ENCODE measurements at places on chromosomes 13 and 19.

DNA sequence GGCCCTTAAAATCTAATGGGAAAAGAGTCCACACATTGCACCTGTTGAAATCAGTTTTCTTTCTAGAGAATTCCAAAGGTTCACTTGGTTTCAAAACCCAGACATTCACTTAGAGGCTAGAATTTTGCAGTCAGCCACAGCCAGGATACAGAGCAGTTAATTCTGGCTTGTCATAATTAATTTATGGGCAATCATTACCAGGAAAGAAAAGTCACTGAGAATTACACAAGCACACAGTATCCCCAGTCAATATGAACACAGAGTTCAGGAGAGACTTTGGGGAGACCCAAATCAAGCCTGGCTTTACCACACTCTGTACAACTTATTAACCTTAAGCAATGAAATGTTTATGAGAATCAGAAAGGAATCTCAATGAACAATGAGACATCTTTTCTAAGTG, 224.3 kb upstream of the SOX21 start:
- DNase-seq, result no peak

GRCh38 chr13:35804901-35805300, 326.3 kb downstream of the DCLK1 start:
- DNase-seq, result no peak

DNA sequence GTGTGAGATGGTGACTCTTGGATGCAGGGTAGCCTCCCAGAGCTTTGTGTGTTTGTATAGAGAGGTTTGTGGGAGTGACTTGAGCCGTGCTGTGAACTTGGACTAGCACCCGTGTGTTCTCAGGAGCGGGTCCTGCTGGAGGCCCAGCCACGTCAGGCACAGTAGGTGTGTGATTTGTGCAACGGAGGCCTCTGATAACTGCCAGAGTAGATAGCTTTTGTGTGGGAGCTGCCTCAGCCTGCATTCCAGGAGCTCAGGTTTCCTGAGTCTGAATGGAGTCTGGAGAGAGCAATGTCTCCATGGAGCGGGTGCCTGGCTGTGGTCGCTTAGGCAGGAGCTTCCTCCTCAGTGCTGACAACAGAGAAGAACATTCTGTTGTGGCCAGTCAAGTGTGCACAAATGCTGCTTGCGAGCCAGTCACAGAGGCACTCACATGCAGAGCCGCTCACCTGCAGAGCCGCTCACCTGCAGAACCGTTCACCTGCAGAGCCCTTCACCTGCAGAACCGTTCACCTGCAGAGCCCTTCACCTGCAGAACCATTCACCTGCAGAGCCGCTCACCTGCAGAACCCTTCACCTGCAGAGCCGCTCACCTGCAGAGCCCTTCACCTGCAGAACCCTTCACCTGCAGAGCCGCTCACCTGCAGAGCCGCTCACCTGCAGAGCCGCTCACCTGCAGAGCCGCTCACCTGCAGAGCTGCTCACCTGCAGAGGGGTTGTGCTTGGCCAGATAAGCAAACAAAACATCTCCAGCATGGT, 32.6 kb downstream of the TFDP1 start:
- DNase-seq, result no peak

- DNase-seq, result no peak
Measured at GRCh38 chr19:679418-680286, 3.5 kb downstream of the FSTL3 start.

GRCh38 chr13:30078059-30078458, 227.6 kb upstream of the UBL3 start:
- no peak for DNase-seq

GRCh38 chr19:45182758-45183157, 4.2 kb downstream of the BLOC1S3 start:
- no peak for DNase-seq

- no peak for DNase-seq
Measured at GRCh38 chr13:25753976-25754375, 297.8 kb downstream of the SHISA2 start.

DNA sequence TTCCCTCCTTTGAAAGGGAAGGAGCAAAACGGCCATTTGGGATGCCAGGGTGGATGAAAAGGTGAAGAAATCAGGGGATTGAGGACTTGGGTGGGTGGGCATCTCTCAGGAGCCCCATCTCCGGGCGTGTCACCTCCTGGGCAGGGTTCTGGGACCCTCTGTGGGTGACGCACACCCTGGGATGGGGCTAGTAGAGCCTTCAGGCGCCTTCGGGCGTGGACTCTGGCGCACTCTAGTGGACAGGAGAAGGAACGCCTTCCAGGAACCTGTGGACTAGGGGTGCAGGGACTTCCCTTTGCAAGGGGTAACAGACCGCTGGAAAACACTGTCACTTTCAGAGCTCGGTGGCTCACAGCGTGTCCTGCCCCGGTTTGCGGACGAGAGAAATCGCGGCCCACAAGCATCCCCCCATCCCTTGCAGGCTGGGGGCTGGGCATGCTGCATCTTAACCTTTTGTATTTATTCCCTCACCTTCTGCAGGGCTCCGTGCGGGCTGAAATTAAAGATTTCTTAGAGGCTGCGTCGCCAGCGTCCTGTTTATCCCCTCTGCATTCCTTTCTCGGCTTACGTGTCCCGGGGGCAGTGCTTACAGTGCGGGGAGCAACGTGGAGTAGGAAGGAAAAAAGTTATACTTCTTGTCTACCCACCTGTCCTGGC, 15.2 kb upstream of the S1PR4 start:
- DNase-seq, result peak; percentile 56

GRCh38 chr13:111911754-111912452, 155.0 kb upstream of the SOX1 start:
- peak; percentile 28 for DNase-seq

GRCh38 chr13:26323764-26324163, 69.8 kb downstream of the CDK8 start:
- no peak for DNase-seq

- no peak for DNase-seq
Measured at GRCh38 chr19:36100476-36100875, 10.5 kb upstream of the OVOL3 start.

DNA sequence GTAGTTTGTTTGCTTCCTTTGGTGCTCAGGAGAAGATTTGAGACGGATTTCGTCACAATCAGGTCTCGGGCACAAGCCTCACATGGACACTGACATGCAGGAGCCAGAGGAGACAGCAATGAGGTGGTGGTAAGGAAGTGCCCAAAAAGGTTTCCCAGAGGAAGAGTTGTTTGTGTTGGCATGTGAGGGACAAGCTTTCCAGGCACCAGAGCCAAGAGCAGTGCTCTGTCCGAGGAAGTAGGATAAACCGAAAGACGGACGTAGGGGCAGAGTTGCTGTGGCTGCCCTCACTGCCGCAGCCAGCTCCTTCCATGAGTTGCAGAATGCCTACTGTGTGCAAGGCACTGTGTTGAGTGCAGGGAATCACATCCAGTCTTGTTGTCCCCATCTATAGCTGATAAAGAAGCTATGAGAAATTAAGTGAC, 27.7 kb downstream of the SAE1 start:
- DNase-seq, result no peak

GRCh38 chr13:52848455-52849195, at the start of gene PCDH8:
TSS of gene PCDH8 (minus strand) at chr13:52848640. CDS start at chr13:52848436, 204 bp downstream.
- DNase-seq, result no peak

DNA sequence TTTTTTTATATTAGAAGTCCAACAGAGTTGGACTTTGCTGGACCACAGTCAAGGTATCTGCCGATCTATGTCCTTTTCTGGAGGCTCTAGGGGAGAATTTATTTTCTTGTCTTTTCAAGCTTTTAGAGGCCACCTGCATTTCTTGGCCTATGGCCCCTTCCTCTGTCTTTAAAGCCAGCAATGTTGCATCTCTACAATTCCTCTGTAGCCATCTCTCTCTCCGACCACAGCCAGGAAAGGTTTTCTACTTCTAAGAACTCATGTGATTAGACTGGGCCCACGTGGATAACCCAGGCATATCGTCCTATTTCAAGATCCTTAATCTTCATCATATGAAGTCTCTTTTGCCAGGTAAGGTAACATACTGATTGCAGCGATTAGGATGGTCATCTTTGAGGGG, 43.5 kb upstream of the RGCC start:
- DNase-seq, result no peak

DNA sequence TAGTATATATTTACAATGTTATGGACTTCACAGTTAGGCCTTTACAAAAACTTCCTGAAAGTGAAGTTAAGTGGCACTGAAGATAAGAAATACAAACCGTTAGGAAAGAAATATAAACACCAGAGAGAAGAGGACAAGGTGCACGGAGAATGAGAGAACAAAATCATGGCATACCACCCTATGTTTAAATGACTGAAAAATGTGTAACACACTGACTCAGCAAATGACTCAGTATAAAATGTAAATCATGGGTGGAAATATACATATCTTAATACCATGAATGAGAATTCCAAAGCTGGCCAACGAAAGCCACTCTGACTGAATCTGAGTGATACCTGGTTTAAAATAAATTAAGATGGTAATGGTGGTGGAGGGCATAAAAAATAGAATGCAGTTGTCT, 260.8 kb downstream of the DNAJC15 start:
- no peak for DNase-seq

GRCh38 chr19:5801796-5802619, 2.9 kb upstream of the NRTN start:
- DNase-seq, result no peak

DNA sequence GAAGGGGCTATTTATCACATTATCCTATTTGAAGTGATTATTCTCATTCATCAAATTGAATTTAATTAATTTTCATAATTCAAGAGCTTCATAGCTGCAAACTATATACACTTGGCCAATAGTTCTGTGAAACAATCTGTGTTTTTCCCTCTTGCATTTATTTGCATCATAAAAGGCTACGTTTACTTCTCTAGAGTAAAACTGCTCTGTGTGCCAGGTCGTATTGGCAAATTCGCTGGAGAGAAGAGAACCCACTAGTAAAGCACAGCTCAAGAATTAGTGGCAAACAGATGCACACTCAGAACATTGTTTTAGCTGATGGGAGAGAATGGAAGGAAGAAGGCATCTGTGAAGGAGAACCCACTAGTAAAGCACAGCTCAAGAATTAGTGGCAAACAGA, 81.8 kb downstream of the CYSLTR2 start:
- DNase-seq, result no peak

- DNase-seq, result no peak
Measured at GRCh38 chr19:40331052-40331451, 17.1 kb downstream of the C19orf47 start.

DNA sequence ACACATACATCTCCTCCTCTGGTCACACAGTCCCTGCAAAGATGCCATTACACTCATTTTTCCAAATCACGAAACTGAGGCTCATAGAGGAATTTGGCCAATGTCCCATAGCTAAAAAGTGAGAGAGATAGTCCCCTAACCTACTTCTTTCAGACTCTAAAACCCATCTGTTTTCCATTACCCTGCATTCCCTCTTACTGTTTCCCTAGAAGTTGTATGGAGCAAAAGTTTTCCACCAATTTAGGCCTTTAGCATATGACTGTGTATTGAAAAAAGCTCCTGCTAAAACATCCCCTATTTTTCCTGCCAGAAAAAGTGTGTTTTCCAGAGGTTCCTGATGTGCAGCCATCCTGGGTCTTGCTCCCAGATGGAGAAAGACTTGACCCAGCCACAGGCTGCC, 16.3 kb downstream of the SERP2 start:
- DNase-seq, result no peak

DNA sequence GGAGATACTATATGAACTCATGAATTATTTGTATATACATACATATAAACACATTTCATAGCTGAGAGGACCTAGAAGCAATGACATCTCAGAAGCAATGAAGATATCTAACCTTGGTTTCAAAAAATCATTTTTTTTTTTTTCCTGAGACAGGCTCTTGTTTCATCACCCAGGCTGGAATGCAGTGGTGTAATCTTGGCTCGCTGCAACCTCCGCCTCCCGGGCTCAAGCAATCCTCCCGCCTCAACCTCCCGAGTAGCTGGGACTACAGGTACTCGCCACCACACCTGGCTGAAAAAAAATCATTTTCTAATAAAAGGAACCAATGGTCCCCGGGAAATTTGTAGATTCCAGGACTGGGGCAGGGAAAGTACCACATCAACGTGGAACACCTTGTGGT, 4.0 kb downstream of the ZNF565 start:
- no peak for DNase-seq

DNA sequence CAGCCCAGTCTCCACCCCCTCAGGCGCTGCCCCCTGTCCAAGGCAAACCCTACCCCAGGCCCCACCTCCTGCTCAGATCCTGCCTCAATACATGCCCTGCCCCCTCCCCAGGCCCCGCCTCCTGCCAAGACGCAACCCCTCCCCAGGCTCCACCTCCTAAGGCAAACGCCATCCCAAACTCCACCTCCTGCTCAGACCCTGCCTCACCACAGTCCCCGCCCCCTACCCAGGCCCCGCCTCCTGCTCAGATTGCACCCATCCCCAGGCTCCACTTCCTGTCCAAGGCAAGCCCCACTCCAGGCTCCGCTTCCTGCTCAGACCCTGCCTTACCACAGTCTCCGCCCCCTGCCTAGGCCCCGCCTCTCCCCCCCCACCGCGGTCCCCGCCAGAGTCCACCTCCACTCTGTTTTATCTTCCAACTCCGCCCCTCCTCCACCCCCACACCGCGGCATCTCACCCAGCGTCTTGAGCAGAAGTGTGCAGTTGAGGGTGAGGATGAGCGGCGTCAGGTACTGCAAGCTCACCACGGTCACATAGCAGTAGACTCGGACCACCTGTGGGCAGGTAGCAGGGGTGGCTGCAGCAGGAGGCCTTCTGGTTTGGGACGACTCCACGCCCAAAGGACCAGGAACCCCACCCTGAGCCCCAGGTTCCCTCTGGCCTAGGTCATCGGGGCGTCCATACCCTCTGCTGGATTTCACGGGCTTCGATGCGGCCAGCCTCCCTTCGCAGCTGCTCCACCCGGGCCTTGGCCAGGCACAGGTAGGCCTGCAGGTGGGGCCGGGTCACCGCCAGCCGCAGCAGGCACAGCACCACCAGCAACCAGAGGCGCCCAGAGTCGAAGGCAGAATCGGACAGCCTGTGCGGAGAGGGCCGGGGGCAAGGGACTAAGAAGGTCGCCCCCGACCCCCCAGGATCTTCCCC, 17.7 kb downstream of the TMEM161A start:
- peak; percentile 91 for DNase-seq

GRCh38 chr19:13132471-13133180, 14.6 kb downstream of the NACC1 start:
- no peak for DNase-seq

DNA sequence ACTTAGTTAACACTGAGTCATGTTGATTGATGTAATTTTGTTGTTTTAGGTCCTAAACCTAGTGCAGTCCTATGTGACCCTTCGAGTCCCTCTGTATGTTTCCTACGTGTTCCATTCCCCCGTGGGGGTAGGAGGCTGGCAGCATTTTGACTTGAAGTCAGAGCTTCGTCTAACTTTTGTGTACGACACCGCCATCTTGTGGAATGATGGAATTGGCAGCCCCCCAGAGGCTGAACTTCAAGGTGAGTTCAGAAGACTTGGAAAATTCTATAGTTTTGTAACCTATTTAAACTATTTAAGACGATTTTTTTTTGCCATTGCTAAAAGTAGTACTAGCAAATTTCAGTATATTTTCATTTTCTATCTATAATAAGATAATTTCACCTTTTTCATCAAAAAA, 117.9 kb downstream of the STOML3 start:
- no peak for DNase-seq

- no peak for DNase-seq
Measured at GRCh38 chr19:30871979-30872378, 477.3 kb downstream of the TSHZ3 start.

GRCh38 chr13:42478531-42479156, 95.3 kb upstream of the TNFSF11 start:
- DNase-seq, result no peak
